ENCODE measurements at places on chromosomes 3 and 15.

GRCh38 chr3:79598594-79598993 is 169.2 kb downstream of the ROBO1 start:
- no peak for DNase-seq

- DNase-seq = no peak
Observed at GRCh38 chr3:196399485-196399945, 32.7 kb downstream of the UBXN7 start.

DNA sequence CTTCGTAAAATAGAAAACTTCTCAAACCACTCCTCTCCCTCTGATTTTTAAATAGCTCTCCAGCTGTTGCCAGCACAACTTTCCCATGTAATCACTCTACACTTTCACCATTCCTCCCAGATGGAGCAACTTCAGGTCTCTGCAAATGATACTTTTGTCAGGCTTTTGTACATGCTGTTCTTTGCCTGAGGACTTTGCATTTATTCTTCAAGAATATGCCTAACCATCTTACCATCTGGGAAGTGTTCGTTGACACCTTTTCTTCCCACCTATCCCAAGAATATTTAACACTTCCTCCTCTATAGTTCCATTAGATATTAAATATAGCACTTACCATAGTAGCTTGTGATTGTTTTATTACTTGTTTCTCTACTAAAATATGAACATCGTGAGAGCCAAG is 703.7 kb downstream of the CADM2 start:
- DNase-seq = no peak

DNA sequence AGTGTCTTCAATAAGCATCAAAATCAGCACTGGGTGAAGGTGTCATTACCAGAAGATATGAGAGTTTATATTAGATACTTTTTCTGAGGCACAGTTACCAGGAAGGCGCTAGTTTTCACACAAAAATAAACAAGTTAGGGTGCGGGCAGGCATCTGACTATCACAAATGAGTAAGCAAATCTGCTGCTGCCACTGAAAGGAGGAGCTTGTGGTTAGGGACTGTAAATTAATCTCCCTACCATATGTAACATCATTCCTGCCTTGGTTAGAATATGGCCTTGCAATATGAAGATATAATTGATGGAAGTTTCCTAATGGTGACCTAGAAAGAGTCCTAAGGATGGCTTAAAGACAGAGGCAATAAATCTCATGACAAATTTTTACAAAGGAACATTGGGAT is 19.5 kb upstream of the EID1 start:
- no peak for DNase-seq

DNA sequence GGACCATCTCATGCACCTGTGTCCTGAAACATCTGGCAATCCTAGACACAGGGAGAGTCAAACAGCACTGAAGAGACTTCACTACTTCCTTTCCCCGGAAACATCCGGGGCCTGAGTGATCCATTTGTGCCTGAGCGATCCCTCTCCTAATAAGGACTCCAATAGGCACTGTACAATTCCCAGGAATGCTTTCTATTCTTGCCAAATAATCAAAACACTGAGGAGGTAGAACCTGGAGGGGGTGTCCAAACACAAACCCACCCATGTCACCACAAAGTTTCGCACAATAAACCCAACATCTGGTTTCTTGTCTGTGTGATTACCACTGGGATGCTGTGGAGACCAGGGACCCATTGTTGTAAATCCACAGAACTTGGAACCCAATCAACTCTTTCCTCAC is 205.0 kb downstream of the OPA1 start:
- DNase-seq = no peak

DNA sequence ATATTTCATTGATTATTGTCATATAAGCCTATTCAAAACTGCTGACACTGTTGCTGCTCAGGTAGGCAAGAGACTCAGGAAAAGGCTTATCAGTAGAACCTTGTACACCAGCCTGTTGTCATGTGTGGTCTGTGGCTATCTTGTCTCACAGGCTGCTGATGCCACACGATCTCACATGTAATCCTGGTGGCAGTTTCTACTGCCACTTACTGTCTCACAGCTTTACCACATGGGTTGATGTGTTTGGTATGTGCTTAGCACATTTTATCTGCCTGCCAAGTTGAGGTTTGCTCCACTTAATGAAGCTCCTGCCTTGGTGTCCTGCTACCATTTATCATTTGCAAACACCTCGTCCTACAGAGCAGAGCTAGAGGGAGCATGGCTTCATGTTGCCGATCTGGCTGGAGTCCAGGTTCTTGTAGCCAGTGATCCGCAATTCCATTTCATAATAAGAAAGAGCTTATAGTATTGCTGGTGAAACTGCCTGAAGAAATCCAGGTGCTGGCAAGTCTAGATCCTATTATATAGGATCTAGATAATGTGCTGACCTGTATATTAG is 637.9 kb downstream of the NLGN1 start:
- no peak for DNase-seq

DNA sequence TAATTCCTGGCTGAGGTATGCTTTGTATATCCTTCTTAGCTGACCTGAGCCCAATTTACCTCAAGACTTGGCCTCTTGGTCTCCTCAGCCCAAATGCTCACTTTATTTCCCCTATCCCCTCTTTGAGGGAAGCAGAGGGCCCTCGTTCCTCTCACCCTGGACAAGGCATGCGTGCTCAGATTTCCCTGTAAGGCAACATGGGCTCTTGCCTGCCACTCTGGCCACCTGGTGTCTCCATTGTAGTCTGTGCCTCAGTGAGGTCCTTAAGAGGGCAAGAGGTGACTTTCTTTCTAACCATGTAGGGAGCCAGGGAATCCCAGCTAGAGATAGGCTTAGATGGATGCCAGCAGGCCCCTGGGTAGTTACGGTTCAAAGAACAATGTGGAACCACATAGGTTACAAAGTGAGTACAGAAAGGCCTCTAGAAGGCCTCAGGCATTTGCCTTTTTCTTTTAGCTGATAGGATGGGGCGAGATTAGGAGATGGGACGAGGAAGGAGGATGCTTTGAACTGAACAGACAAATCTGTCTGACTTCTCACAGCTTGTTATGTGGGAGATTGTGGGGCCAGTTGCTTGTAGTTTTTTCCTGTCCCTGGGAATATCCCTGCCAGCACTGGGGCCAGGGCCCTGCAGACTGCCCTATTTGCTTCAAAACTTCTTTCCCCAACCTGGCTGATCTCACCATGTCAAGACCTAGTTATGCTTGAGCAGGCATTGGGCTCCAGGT is 1.1 kb upstream of the INTS14 start:
- DNase-seq = no peak

GRCh38 chr3:100912976-100913545 is 80.2 kb downstream of the ABI3BP start:
- DNase-seq = no peak

GRCh38 chr3:177680472-177680821 is 483.2 kb upstream of the TBL1XR1 start:
- no peak for DNase-seq

- no peak for DNase-seq
Observed at GRCh38 chr3:171198781-171199472, 172.4 kb upstream of the SLC2A2 start.

GRCh38 chr3:146337991-146338390 is 87.1 kb upstream of the PLSCR4 start:
- no peak for DNase-seq

All from T-cell (primary cell).